Stomach (tissue), 19 donors: ENCODE measurements at places on chromosomes 6 and 20. TPM values are rescaled to one million over a fixed set of nuclear protein-coding genes. Genes with fewer than 3 reads are reported as not detected.

FILIP1 gene
- polyA plus RNA-seq, result 1.8 TPM

PLA2G7 gene
- 0.61 TPM for polyA plus RNA-seq

CLVS2 gene
- 0.03 TPM for polyA plus RNA-seq

SRSF6 gene
- 46.7 TPM for polyA plus RNA-seq

MLN gene
- polyA plus RNA-seq, result not detected

DNA sequence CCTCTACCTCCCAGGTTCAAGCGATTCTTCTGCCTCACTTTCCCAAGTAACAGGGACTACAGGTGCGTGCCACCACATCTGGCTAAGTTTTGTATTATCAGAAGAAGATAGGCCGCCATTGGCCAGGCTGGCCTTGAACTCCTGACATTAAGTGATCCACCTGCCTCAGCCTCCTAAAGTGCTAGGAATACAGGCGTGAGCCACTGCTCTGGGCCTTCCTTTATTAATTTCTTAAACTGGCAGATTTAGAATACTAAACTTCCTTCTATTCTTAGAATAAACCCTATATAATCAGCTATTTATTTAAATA, 86.6 kb downstream of the HFE start:
- DNase-seq, result no peak
- peaks cover 9% of the 10 kb centered on the region for H3K4me1 ChIP-seq
- no peak overlapping the region for H3K27ac ChIP-seq
- no peak overlapping the region for H3K4me3 ChIP-seq

- H3K4me1 ChIP-seq, result peaks cover 24% of the 10 kb centered on the region
- no peak for DNase-seq
- H3K4me3 ChIP-seq, result no peak overlapping the region
- no peaks in the 10 kb centered on the region for H3K27me3 ChIP-seq
- peaks cover 56% of the 10 kb centered on the region for H3K36me3 ChIP-seq
- peak overlapping the region; percentile 89 for H3K27ac ChIP-seq
Measured at GRCh38 chr6:158061361-158061708, 79.7 kb downstream of the SYNJ2 start.

GRCh38 chr6:56581296-56581925, 61.3 kb downstream of the DST start:
- H3K36me3 ChIP-seq, result peaks cover 13% of the 10 kb centered on the region
- no peak for DNase-seq
- no peaks in the 10 kb centered on the region for H3K27me3 ChIP-seq
- no peaks in the 10 kb centered on the region for H3K4me1 ChIP-seq

GRCh38 chr6:155418017-155418761, 37.5 kb downstream of the NOX3 start:
- peak overlapping the region; percentile 7 for H3K4me3 ChIP-seq
- no peaks in the 10 kb centered on the region for H3K27me3 ChIP-seq
- peaks cover 23% of the 10 kb centered on the region for H3K4me1 ChIP-seq
- no peak for DNase-seq

DNA sequence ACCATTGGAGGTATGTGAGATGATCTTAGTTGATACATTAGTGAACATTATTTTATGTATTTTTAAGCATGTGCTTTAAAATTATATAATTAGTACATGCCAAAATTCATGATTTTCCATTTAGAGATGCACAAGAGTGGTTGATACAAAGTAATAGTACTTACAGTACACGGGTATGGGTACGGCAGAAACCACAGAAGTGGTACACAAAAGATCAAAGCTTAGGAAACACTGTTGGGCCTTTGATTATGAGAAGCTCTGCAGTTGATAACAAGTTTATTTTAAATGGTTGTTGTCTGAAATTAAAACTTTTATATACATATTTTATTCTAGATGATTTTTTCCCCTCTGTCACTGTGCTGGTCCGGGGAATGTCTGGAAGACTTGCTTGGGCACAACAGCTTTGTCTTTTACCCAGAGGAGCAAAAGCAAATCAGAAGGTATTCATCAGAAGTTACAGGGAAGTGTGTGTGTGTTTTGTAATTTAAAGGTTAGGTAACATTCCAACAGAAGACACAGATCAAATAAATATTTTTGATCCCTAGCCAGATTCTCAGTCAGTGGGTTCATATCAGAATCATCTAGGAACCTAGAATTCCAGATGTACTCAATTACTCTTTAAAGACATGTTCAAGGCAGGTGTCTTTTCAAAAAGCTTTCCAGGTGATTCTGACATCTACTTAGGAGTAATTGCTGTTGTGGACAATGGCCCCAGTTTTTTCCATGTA, 32.5 kb upstream of the ADIG start:
- DNase-seq, result no peak
- peaks cover 100% of the 10 kb centered on the region for H3K36me3 ChIP-seq
- no peak overlapping the region for H3K4me3 ChIP-seq
- no peaks in the 10 kb centered on the region for H3K27me3 ChIP-seq
- H3K27ac ChIP-seq, result no peak overlapping the region
